ENCODE measurements at places on chromosomes 2 and 18.

- DNase-seq = no peak
Observed at GRCh38 chr2:45117383-45117782, 108.1 kb upstream of the SIX2 start.

GRCh38 chr2:37856101-37856751, 68.9 kb upstream of the RMDN2 start:
- no peak for DNase-seq

- DNase-seq = no peak
Observed at GRCh38 chr2:167924556-167924955, 322.8 kb downstream of the STK39 start.

- DNase-seq = no peak
Observed at GRCh38 chr18:29157905-29158304, 981.0 kb upstream of the CDH2 start.

DNA sequence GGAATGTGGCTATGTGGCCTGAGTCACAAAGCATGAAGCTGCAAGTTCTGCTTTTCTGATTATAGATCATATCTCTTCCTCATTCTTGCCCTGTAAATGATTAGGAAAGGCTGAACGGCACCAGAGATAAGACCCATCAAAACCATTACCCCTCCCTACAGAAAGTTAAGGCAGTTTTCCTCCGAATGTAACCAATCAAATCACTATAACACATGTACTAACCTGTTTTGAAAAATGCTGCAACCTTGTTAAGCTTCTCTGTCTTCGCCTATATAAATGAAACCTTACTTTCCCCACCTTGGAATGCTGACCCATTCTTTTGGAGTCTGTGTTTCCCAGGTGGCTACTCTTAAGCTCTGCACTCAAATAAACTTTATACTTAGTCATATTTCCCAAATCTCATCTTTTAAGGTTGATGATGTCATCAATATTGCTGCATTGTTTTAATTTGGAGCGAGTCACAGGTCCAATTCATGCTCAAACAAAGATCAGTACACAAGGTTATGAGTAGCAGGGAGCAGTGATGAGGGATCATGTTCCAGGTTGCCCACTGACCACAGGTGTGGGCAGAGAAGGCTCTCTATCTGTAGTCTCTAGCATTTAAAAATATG, 662.3 kb downstream of the IRS1 start:
- DNase-seq = no peak

DNA sequence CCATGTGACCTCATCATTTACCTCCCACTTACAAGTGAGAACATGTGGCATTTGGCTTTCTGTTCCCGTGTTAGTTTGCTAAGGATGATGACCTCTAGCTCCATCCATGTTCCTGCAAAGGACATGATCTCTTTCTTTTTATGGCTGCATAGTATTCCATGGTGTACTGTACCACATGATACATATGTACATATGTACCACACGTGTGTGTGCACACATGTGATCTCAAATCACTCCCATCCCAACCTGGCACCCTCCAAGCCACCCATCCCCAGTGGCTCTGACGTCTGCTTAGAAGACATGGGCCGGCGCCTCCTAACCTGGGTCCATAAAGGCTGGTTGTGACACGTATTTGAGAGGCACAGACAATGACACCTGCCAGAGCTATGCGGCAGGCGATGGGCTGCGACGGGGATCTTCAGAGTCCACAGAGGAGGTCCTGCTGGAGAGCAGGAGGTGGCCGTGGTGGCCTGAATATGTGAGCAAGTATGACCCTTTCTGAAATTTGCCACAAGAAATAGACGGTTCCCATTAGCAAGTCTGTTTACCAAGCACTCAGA, 8.8 kb upstream of the SALL3 start:
- DNase-seq = no peak

DNA sequence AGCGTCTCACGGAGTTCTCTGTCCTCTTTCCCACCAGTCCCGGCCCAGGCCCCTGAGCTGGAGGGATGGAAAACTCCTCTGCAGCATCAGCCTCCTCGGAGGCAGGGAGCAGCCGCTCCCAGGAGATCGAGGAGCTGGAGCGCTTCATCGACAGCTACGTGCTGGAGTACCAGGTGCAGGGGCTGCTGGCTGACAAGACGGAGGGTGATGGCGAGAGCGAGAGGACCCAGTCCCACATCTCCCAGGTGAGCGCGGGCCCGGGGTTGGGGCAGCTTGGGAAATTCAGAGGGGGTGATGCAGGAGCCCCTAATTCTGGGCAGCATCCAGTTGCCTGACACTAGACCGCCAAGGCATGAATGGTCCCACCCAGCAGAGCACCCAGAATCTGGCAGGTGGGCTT, 80.7 kb downstream of the CTIF start:
- DNase-seq = no peak

DNA sequence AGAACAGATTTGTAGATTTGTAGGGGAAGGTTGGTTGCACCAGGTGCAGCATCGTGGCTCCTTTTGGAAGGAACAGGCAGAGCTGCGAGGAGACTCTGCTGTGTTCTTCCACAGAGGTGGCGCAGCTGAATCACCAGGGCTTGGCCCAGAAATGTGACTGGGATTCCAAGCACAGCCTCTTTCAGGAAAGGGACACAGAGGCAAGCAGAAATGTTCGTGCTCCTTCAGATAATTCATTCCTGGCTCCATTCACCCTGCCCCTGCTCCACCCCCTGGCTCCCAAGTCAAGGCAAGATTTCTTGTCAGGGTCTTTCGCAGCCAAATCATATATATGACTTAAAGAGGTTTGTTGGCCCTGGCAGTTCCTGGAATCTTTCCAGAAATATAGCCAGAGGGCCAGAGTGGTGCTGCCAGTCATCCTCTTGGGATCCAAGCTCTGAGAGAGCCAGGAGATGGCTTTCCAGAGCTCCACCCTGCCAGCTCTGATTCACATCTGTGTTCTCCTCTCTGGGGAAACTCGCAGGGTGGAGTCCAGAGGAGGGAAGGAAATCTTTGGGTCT, 203.9 kb upstream of the TANK start:
- DNase-seq = no peak

DNA sequence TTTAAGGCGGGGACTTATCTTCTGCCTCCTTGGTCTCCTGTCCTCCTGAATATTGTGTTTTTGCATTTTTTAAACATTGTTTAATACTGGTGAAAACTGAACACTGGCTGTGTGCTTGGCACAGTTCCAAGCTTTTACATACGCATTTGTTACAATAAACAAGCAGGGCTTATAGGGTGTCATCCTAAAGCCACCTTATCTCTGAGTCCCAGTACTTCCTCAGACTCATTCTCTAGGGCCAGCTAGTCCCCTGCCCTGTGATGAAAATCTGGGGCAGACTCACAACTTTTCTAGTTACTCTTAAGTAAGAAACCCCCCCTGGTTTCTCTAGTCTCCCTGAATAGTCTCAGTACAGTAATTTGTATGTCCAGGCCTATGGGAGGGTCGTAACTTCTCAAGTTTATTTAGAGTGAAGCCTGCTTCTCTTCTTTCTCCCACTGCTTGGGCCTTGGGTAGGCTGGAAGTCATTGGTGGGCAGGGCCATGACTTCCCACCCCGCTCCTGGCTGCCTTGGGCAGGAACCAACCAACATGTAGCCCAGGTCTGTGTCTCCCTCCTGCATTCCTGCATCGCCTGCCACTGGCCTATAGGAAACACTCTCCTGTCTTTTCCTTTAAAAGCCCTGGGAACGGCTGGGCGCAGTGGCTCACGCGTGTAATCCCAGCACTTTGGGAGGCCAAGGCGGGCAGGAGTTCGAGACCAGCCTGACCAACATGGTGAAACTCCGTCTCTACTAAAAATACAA, 7.7 kb upstream of the KCNE4 start:
- no peak for DNase-seq

DNA sequence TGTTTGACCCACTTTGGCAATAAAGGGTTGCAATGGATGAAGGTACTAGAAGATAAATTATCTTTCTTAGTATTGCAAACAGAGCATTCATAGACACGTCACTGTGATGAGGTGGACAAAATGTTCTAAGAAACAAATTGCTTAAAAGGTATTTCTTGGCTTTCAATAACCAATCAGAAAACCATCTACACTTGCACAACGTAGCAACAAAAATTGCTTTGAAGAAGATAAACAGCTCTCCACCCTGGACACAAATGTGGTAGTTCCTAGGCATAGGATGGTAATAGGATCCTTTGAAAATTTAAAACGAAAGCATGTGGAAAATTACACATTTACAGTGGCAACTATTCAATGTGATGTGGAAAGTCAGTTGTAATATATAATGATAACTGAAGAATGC, 439.9 kb upstream of the ETAA1 start:
- no peak for DNase-seq

GRCh38 chr2:650343-651310, 26.6 kb downstream of the TMEM18 start:
- DNase-seq = peak; percentile 48

DNA sequence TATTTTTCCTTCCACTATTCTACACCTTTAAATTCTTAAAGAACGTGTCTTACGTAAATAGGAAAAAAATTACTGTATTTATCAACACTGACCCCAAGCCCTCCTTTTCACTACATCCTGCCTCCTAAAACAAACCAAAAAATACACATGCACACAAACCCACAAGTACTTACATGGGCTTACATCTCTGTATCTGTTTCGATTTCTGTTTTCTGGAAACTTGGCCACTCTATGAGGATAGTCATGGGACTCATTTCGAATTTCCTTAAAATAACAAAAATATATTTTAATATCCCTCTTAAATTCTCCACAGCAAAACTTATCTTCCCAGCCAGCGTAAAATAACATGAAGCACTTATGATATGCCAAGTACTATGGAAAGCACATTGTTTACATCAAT, 25.0 kb downstream of the PTPN2 start:
- no peak for DNase-seq

GRCh38 chr2:44947028-44947375, 5.5 kb downstream of the SIX3 start:
- DNase-seq = no peak

DNA sequence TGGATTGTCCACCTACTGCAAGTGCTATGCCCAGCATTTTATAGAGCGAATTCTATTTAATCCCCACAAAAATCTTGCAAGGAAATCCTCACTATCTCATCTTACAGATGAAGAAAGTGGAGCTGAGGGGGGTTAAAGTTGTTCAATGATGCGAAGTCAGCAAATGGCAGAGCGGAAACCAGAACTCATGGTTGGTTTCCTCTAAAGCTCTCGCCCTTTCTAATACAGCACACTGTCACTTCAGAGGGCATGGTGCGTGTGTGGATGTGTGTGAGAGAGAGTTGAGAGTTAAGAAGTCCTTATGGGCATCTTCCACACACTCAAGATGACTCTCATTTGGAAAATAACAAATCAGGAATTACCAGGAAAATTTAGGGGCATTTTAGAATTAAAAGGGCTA, 78.4 kb downstream of the TGFA start:
- no peak for DNase-seq

Measured in GM04503 (cell line).